ENCODE measurements at places on chromosomes 6 and 20. TPM values are rescaled to one million over a fixed set of nuclear protein-coding genes. Genes with fewer than 3 reads are reported as not detected.

DNA sequence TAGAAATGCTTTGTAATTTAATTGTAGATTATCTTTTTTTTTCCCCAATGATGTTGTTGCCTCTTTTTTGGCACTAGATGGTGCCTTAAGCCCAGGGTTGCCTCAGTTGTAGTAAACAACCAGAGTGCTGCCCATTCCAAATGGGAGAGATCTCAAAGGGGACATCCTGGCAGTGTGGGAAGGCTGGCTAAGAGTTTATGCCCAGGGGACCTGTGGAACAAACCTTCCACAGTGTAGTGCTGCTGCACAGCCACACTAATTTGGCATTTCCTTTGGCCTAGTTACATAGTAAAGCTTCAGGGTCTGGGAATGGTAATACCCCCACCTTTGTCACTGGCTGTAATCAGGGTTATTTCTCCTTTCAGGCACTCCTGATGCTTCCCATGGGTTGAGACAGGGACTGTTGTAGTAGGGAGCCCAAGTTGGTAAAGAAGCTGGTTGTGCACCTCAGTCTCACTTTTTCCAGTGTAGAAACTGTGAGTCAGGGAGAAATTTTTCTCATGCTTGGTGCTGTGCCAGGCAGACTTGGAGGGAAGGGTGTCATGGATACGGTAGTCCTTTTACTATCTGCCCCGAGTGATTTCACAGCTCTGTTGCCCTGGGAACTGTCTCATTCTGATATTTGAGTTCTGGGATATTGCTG, 177.8 kb upstream of the ECI2 start:
- H3K36me3 ChIP-seq = no peaks in the 10 kb centered on the region
- H3K4me1 ChIP-seq = no peaks in the 10 kb centered on the region
- H3K27ac ChIP-seq = no peak overlapping the region
- DNase-seq = no peak
- H3K27me3 ChIP-seq = no peaks in the 10 kb centered on the region
- H3K4me3 ChIP-seq = no peak overlapping the region

HSPA12B gene
- total RNA-seq = not detected

OSTM1 gene
- total RNA-seq = 20.5 TPM

PRND gene
- total RNA-seq = not detected

LKAAEAR1 gene
- total RNA-seq = not detected

ZNF334 gene
- 4.8 TPM for total RNA-seq

OR2H2 gene
- total RNA-seq = not detected

GRCh38 chr20:63270606-63271325, 1.8 kb upstream of the ARFGAP1 start:
- no peak overlapping the region for H3K27ac ChIP-seq
- H3K27me3 ChIP-seq = peaks cover 3% of the 10 kb centered on the region
- peaks cover 47% of the 10 kb centered on the region for H3K4me1 ChIP-seq
- H3K36me3 ChIP-seq = peaks cover 8% of the 10 kb centered on the region
- DNase-seq = no peak

NKX2-4 gene
- not detected for total RNA-seq

Measured in HepG2 (cell line).